Smooth muscle cell of bladder (primary cell): ENCODE measurements at places on chromosomes 3 and 15. TPM values are rescaled to one million over a fixed set of nuclear protein-coding genes. Genes with fewer than 3 reads are reported as not detected.

Gene FGD5
- 0.14 and 0.37 TPM in 2 replicates for total RNA-seq

Gene SLC24A5
- not detected in 2 replicates for total RNA-seq

Gene DALRD3
- 43.4 and 52.5 TPM in 2 replicates for total RNA-seq

Gene CMTM8
- not detected in 2 replicates for total RNA-seq

Gene FOXB1
- not detected in 2 replicates for total RNA-seq

Gene PPM1M
- total RNA-seq: 21.0 and 26.8 TPM in 2 replicates

Gene PLA2G4D
- total RNA-seq: not detected in 2 replicates

Gene ANKUB1
- not detected in 2 replicates for total RNA-seq

Gene FEZF2
- total RNA-seq: not detected in 2 replicates

Gene MUC20
- 0.57 and 0.74 TPM in 2 replicates for total RNA-seq
